Hematopoietic multipotent progenitor cell treated with erythropoietin and hydrocortisone succinate and interleukin-3 and kit ligand, for 15 days (in vitro differentiated cells): ENCODE measurements at places on chromosomes 16 and 17.

GRCh38 chr17:63311416-63311937 lies 134.6 kb downstream of the CYB561 start:
- no peak for DNase-seq

- no peak for DNase-seq
These were observed 21.2 kb downstream of the COG1 start for GRCh38 chr17:73214008-73214407.

DNA sequence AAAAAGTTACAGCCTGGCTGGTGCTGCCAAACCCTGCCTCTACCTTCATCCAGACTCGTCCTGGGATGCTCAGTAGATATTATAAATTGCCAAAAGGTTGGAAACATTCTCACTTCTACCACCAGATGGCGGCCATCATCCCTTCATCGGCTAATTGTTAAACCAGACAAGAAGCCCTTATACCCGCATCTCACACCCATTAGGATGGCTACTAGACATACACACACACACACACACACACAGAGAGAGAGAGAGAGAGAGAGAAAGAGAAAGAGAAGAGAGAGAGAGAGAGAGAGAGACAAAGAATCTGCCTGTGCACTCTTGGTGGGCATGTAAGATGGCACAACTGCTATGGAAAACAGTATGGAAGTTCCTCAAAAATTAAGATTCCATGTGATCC lies 15.0 kb upstream of the SCIMP start:
- DNase-seq: peak; percentile 69

DNA sequence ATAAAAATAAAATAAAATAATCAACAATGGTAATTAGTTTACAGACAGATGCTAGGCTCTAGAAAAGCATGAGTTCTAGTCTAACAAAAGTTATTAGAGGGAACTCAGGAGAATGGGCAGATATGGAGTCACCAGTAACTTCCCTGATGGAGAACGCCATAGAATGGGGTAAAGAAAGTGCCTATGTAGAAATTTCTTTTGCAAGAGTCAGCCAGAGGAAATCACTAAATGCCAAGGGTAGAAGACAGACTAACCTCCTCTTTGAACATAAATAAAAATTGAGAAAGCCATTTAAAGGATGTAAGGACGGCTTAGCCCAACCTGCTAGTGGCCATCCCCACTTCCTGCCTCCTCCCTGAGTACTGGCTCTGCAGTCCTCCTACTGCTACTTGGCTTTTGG lies 141.6 kb downstream of the VPS53 start:
- DNase-seq: no peak

- DNase-seq: no peak
These were observed 98.7 kb downstream of the KCNJ12 start for GRCh38 chr17:21474815-21475214.

GRCh38 chr17:30187573-30187972 lies 47.9 kb downstream of the SLC6A4 start:
- no peak for DNase-seq

DNA sequence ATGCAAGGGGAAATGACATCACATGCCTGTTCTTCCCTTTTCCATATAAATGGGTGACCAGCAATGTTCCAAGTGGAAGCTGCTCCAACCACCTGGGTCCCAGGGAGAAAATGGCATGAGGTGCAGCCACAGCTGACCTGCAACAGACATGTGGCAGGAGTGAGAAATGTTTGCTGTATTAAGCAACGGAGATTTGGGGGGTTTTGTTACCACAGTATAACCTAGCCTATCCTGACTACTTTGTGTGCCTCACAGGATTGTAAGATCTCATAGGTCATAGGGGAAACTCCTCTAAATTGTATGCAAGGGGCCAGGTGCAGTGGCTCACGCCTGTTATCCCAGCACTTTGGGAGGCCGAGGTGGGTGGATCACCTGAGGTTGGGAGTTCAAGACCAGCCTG lies 12.0 kb downstream of the CDIPT start:
- DNase-seq: no peak

DNA sequence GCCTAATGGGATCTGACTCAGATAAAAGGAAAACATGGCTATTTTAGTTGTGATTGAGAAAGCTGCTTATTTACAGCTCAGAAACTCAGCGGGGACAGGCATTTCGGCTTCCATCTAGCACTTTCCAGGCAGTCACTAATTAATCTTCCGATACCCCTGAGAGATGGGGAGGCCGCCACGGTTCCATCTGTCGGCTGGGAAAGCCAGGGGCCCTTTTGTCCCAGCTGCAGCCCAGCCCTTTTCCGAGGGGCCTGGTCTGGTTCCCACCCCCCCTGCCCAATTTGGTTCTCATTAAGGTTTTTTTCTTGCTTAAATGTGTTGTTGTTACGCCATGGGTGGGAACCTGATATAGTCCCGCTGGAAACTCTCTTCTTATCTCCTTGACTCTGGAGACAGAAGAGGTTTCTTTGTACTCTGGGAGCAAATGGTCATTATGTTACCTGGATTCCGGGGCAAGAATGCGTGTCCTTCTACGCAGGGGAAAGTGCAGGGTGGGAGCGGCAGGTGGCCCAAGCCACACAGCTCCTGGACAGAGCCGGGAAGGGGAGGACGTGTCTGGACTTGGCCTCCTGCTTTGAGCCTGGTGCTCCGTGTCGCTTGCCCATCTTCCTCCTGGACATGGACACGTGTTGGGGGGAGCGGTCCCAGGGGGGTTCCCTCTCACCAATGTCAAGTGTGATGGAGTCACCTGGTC lies 50.9 kb upstream of the GSE1 start:
- no peak for DNase-seq

- DNase-seq: peak; percentile 22
These were observed 655 bp downstream of the ATXN1L start for GRCh38 chr16:71846431-71846830.

DNA sequence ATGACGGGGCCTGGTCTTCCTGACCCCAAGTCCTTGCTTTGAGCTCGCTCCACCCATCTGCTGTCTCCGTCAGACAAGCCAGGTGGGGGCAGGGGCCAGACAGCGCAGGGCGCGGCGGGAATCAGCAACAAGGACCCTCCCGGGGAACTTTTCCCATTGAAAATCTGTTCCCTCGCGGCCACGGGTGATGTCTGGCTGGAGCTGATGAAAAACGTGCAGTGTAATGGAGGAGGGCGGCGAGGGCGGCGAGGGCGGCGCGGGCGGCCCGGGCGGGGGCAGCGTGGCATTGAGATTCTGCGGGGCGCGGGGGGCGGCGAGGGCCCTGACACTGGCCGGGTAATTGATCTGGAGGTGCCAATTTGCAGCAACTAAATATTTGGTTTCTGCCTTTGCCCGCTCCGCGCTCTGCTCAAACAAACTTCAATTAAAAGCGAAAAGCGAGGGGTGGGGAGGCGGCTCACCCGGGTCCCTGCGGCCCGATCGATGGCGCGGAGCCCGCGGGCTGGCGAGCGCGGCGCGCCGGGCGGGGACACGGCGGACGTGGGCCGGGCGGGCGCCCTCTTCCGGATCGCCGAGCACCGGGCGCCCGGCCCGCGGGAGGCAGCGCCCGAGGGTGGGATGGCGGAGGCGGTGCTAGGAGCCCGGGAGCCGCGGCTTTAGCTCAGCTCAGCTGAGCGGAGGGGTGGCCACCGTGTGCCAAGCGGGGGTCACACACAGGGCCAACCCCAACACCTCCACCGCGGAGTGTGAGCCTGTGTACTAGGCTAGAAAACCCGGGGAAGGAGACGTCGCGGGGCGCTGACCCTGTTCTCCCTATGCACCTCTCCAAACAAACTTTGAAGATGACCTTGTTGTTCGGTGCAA lies 32.4 kb downstream of the DCAKD start:
- DNase-seq: peak; percentile 45

GRCh38 chr17:66044083-66044482 lies 147.8 kb downstream of the CEP112 start:
- DNase-seq: no peak

DNA sequence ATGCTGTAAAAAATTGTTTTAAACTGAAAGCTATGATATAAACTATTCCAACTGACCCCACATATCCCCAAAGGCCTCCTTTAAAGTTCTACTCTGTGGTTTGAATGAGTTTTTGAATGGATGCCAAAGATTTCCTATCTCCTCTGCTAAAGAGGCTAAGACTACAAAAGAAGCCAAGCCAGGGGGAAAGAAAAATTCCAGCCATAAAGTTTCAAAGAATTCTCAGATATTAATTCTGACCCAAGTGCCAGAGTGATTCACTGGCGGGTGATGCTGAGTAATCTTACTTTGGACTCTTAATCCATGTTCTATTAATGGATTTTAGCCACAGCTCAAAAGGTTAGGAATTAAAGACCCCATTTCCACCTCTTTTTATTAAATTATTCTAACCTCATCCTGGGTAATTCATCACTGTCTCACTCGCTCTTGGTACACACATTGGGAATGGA lies 60.7 kb downstream of the HS3ST3A1 start:
- no peak for DNase-seq

GRCh38 chr17:79659376-79659775 lies 48.5 kb upstream of the RBFOX3 start:
- no peak for DNase-seq

DNA sequence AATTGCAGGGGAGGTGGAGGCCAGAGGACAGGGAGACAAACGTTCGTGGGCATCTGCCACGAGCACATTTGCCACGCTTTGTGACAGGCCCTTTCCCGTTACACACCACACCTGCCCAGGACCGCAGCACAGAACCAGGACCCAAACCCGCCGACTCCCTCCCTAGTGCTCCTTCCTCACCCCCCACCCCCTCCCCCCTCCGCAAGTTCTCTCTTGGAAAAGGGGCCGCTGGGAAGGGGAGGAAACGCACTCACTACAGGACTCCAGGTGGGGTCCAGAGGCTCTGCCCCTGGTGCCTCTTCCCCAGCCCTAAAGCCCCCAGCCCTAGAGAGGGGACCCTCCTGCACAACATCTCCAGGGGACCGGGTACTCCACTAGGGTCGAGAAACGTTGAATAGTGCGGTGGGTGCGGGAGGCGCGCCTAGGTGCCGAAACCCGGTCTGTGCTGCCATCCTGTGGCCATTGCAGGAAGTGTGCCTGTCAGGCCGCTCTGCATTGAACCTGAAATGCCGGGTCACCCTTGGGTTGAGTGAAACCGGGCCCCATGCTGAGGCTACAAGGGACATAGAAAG lies 21.9 kb upstream of the EIF1 start:
- DNase-seq: peak; percentile 84

DNA sequence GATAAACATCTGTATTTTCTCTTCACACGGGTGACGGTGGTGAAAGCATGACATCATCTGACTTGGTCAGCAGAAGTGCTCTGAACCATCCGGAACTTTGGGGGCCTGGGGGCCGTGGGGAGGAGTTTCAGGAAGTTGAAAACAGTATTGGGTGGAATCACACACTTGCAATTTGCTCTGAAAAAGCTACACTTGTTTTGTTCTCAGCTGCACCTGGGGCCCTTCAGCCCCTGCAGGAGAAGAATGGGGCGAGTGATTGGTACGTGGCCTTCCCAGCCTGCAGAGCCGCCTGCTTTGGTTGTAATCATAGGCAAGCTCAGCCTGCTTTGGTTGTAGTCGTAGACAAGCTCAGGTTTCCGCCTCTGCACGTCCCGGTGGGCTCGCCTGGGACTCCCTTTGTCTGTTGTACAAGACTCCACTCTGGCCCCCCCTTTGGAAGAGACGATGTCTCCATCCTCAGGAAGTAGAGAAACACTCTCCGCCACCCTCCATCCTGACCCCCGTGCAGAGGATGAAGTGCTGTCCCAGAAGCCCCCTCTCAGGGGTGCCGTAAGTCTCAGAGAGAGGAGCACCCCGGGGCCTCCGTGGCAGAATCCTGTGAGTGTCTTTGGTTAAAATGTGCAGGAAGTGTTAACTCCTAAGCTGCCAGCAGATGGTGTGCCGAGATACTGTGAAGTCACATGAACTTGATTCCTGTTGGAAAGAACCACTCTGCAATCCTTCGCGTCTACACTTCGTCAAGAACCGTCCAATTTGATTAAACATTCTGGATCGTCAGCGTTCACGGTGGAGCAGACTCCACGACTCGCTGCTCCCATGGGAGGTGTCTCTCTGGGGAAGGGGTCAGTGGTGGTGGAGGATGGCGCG lies 5.4 kb downstream of the BANP start:
- no peak for DNase-seq

DNA sequence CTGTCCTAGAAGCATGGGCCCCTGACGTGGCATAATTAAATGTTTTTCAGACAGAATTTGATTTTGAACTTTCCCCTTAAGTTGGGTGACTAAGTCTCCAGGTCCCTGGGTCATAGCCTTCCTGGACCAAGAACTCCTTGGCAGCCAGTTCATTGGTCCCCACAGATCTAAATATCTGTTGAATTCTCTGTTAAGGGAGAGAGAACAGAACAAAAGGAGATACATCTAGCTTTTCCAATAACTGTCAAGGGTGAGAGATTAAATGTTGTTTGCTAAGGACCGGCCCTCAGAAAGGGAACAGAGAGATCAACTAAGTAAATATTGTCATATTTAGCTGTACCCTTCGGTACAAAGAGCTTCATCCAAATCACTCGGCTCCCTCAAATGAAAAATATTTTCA lies 78.2 kb upstream of the NOL11 start:
- no peak for DNase-seq

DNA sequence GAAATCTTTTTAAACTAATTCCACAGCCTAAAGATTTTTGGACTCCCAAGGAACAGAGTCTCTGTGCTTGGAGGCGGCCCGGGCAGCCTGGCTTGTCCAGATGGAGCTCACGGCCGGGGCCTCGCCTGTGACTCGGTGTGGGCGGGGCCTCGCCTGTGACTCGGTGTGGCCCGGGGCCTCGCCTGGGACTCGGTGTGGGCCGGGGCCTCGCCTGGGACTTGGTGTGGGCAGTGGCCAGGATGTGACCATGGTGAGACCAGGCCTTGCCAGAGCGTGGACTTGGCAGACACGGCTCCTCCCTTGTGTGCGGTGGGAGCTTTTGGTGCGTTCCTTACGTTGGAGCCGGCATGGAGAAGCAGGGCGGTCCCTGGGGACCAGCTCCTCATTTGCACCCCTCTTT lies 92.3 kb downstream of the METRNL start:
- no peak for DNase-seq

GRCh38 chr17:76716146-76716838 lies 5.5 kb upstream of the MXRA7 start:
- peak; percentile 85 for DNase-seq

DNA sequence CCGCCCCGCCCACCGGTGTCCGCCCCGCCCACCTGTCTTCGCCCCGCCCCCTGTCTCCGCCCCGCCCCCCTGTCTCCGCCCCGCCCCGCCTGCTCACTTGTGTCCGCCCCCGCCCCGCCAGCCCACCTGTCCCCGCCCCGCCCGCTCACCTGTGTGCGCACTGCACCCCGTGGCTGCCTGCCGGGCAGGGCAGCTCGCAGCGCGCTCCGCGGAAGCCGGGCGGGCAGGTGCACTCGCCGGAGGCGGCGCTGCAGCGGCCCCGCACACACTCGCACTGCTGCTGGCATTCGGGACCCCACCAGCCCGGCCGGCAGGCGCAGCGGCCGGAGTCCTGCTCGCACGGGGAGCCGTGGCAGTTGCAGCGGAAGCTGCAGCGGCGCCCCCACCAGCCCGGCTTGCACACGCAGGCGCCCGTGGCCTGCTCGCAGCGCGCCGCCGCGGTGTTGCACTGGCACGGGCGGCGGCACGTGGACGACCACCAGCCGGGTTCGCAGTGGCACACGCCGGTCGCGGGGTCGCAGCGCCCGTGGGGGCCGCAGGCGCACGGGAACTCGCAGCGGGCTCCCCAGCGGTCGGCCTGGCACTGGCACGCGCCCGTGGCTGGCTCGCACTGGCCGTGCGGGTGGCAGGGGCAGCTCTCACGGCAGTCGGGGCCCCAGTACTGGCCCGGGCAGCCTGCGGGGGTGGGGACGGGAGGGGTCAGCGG lies 2.1 kb downstream of the SCARF1 start:
- peak; percentile 35 for DNase-seq

- no peak for DNase-seq
These were observed 15.6 kb downstream of the MRPS23 start for GRCh38 chr17:57834146-57834741.
